NCI-H1417 (cell line): ENCODE measurements at places on chromosomes 5 and 9.

GRCh38 chr9:100554935-100555401 is 22.9 kb upstream of the CAVIN4 start:
- DNase-seq = no peak

- no peak for DNase-seq
Measured at GRCh38 chr5:142814122-142814521, 43.9 kb downstream of the ARHGAP26 start.

GRCh38 chr5:160959804-160960203 is 107.8 kb upstream of the ATP10B start:
- no peak for DNase-seq

GRCh38 chr9:129509533-129509928 is 111.4 kb downstream of the C9orf50 start:
- no peak for DNase-seq

DNA sequence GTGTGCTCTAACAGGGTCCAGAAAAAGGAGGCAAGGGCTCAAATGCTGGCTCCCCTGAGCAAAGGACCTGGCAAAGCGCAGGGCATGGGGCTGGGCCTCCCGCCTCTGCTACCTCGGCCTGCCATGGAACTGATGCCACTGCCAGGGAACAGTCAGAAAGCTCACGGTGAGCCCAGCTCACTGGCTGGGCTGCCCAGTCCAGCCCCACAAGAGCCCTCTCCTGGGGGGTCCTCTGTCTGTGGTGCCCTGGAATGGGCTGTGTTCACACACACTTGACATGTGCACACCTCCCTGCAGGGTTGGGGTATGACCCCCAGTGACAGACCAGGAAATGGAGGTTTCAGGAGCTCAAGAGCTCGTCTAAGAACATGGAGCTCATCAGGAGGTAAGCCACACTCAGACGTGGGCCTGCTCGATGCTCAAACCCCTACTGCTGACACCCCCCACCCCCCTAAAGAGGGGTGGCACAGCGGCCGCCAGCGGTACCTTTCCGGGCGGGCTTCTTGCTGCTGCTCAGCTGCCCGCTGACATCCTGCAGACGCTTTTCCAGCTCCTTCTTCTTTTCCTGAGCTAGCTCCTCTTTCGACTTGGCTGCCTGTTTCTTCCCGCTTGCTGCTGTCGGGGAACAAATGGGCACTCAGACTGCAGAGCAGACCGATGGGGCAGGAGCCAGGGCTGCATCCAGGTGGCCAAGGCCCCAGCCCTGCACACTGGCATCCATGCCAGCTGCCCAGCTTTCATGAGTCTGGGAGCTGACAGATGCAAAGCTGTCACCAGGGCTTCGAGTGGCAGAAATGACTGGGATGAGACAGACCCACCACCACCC is 9.1 kb downstream of the BRD3OS start:
- no peak for DNase-seq

DNA sequence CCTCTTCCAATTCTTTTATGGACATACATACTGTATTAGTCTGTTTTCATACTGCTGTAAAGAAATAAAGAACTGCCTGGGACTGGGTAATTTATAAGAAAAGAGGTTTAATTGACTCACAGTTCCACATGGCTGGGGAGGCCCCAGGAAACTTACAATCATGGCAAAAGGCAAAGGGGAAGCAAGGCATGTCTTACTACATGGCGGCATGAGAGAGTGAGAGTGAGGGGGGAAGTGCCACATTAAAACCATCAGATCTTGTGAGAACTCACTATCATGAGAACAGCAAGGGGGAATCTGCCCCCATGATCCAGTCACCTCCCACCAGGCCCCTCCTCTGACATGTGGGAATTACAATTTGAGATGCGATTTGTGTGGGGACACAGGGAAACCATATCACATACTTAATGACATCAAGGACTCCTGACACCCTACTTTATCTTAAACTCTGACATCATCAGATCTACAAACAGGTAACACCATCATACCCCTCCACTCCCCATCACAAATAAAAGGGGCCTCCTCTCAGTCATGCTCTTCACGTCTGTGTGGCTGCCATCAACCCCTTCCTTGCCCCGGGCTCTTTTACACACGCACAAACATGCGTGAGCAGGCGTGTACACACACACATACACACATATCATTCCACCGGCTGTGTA is 9.7 kb downstream of the ANKRD33B start:
- no peak for DNase-seq

GRCh38 chr5:129904667-129905472 is 605 bp downstream of the CHSY3 start:
- no peak for DNase-seq

DNA sequence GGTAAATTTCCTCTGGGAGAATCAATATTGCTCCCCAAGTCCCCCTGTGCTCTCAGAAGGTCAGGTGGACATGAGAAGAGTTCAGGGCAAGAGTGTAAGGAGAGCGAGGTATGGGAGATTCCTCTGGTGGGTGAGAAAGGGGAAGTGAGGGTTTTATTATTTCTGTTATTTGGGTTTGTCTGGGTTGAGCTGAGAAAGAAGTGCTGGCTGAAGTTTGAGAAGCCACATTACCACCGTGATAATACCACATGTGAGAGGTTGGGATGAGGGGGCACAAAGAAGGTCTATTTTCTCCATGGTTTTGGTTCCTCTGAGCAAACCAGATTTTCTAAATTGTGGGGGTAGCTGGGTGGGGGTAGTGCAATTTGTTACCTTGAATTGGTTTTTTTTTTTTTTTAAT is 350.4 kb downstream of the OSTF1 start:
- no peak for DNase-seq

DNA sequence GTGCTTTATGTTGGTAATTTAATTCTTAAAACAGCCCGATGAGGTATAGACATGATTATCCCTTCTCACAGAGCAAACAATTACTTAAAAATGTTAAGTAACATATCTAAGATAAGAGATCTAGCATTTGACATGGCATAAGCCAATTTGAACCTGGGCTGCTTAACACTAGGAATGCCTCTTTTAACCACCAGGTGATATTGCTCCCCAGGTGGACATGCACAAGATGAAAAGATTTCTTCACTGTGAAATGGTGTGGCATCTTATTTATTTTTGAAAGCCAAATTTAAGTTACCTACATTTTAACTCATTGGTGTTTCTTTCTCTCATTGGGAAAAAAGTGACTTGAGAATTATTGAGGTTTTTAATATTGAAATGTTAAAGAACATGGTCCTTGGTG is 15.8 kb upstream of the LRRC70 start:
- DNase-seq = no peak

- no peak for DNase-seq
Measured at GRCh38 chr5:64688965-64689364, 1.3 kb upstream of the SHISAL2B start.

- DNase-seq = no peak
Measured at GRCh38 chr5:170894665-170895064, 32.8 kb downstream of the RANBP17 start.

DNA sequence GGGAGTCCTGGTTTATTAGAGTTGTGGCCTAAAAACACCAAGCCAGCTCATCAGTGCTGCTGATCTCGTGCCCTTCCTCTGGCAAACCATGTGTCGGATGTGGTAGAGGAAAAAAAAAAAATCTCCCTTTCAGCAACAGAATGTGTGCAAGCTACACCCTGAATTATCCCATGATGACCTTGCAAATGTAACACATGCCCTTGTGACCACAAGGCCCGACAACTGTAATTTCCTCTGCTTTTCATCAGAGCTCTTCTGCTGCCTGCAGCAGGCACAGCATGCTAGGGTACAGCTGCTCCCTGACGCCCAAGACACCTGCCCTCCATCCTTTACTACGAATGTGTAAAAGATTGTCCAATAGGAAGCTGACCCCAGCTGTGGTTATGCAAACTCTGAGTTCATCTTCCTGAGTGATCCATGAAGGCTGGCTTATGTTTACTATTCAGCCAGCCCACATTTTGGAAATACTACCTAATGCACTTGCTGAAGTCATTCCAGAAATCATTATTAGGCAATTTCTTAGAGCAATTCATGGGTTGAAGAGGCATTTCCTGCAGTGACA is 14.6 kb upstream of the BNC2 start:
- DNase-seq = peak; percentile 63

GRCh38 chr9:115360122-115360521 is 242.2 kb upstream of the TNC start:
- no peak for DNase-seq

DNA sequence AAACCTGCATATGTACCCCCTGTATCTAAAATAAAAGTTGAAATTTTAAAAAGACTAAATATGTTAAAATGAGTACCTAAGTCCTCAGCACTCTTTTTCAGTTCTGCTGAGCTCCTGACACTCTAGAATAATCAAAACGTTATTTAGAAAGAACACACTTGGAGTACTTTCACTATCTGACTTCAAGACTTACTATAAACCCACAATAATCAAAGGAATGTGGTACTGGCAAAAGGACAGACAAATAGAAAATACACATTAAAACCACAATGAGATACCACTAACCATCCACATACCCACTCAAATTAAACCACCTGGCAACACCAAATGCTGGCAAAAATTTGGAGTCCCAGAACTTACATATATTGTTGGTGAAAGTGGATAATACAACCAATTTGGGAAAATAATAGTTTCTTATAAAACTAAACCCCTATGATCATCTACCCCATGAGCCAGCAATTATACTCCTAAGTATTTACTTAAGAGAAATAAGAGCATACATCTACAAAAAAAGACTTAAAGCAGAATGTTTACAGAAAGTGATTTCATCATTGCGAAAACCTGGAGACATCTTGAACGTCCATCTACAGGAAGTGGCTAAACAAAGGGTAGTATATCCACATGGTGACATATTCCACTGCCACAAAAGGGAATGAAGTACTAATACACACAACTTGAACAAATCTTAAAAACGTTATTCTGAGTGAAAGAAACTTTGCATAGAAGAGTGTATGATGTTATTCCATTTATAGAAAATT is 12.8 kb upstream of the PRSS3 start:
- peak; percentile 0 for DNase-seq

- peak; percentile 55 for DNase-seq
Measured at GRCh38 chr5:66516550-66516949, 79.6 kb upstream of the MAST4 start.

DNA sequence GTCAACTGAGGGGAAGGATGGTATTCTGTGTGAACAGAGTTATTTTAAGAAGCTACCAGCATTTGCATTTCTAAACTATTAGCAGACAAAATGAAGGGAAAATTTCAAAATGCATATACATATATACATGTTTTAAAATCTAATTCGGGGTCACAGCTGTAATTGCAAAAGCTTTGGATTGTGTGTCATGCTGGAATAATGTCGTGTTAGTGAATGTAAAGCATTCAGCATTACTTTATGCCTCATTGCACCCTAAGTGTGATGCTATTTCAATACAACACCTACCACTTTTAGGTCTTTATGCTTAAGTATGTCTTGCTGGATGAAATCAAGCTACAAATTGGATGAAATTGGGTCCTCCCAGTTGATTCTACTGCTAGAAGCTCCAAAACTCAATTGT is 687.6 kb upstream of the MEF2C start:
- DNase-seq = no peak

GRCh38 chr5:69105996-69106906 is 12.4 kb downstream of the SLC30A5 start:
- no peak for DNase-seq

DNA sequence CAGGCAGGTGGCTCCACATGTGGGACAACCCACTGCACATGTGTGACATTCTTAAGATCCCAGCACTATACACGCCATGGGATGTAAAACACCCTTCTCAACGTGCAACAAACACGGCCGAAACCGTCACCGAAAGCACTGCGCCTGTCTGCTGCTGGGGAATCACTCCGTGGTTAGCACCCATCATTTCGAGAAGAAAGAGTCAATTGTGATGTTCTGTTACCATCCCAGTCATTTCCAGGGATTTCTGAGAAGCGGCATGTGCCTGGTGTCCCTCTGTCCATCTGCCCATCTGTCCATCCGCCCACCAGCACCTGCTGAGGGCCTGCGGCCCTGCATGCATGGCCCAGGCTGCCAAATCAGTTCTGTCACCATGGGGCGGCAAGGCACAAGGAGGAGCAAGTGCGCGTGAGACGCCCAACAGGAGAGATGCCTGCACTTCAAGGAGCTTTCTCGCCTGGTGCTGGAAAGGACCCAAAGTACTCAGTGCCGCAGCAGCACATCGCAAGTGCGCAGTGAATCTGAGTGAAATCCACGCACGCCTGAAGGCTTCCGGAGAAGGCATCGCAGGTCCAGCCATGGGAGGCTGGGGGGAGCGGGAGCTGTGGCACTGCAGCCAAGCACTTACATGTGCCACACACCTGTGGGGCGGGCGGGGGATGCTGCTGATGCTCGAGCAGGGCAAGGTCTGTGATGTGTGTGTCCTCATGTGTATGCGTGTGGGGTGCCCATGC is 38.0 kb downstream of the VAV2 start:
- no peak for DNase-seq

DNA sequence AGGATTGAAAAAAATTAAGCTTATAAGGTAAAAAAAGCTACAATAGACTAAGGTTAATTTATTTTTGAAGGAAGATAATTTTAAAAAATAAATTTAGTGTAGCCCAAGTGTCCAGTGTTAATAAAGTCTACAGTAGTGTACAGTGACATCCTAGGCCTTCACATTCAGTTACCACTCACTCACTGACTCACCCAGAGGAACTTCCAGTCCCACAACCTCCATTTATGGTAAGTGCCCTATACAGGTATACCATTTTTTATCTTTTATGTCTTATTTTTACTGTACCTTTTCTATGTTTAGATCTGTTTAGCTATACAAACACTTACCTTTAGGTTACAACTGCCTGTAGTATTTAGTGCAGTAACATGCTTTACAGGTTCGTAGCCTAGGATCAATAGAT is 79.8 kb upstream of the ZNF462 start:
- no peak for DNase-seq

DNA sequence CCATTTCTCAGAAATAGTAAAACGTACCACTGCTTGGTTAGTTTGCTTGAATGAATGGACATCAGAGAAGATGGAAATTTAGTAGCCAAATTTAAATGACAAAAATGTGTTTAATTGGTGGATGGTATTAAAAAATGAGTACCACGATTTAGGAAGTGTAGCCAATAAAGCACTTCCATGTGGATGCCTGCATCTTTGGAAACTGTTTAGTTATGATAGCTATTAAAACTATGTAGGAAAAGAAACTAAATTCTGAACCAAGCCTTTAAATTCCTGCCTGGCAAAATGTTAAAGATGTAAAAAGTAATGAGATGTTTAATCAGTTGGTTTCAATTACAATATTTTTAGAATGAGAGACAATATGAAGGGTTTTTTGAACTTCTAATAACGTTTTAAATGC is 94.8 kb downstream of the NUDT12 start:
- DNase-seq = no peak

GRCh38 chr9:87883990-87884389 is 1.3 kb downstream of the SPATA31E1 start:
- no peak for DNase-seq

GRCh38 chr5:170408226-170408625 is 19.1 kb upstream of the KCNMB1 start:
- no peak for DNase-seq

- no peak for DNase-seq
Measured at GRCh38 chr5:115657881-115658233, 32.0 kb upstream of the TMED7 start.

GRCh38 chr5:118646917-118647316 is 341.4 kb downstream of the DTWD2 start:
- no peak for DNase-seq
